NCI-H2171 treated with DMSO at 0.1 percent for 48 hours (cell line): ENCODE measurements at places on chromosomes 12 and 14.
A peak's percentile ranks its signal among the peaks of the same experiment; 100 is the strongest.

GRCh38 chr12:49801141-49802063 is 26.8 kb downstream of the NCKAP5L start:
- DNase-seq: no peak

DNA sequence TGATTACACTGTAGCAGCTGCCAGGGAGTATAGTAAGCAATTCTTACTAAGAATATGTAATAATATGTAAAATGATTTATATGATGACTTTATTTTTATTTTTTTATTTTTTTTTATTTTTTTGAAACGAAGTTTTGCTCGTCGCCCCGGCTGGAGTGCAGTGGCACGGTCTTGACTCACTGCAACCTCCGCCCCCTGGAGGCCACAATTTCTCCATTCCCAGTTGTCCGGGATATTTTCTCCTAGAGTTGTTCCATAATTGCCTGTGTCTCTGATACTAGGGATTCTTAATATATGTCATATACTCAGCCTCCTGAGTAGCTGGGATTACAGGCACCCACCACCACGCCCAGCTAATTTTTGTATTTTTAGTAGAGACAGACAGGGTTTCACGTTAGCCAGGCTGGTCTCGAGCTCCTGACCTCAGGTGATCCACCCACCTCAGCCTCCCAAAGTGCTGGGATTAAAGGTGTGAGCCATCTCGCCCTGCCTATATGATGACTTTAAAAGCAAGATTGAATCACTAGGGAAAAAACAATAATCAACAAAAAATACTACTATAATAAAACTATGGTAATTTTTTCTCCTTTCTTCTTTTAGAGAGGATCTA is 12.2 kb upstream of the ITPR2 start:
- DNase-seq: no peak

DNA sequence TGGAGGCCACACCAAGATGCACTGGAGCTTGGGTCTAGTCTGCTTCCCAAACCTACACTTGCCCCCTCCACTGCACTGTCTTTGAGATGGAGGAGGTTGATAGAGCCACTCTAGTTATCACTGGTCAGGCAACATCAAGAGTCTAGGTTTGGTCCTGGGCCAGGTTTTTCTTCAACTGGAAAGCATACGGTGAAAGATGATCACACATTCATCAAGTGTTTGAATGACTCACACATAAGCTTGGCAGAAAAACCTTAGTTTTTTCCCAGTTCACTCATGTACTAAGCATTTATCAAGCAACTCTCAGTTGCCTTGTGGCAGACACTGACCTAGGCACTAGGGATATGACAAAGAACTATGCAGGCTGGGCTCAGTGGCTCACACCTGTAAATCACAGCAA is 84.5 kb downstream of the PLEKHG3 start:
- peak; percentile 40 for DNase-seq

DNA sequence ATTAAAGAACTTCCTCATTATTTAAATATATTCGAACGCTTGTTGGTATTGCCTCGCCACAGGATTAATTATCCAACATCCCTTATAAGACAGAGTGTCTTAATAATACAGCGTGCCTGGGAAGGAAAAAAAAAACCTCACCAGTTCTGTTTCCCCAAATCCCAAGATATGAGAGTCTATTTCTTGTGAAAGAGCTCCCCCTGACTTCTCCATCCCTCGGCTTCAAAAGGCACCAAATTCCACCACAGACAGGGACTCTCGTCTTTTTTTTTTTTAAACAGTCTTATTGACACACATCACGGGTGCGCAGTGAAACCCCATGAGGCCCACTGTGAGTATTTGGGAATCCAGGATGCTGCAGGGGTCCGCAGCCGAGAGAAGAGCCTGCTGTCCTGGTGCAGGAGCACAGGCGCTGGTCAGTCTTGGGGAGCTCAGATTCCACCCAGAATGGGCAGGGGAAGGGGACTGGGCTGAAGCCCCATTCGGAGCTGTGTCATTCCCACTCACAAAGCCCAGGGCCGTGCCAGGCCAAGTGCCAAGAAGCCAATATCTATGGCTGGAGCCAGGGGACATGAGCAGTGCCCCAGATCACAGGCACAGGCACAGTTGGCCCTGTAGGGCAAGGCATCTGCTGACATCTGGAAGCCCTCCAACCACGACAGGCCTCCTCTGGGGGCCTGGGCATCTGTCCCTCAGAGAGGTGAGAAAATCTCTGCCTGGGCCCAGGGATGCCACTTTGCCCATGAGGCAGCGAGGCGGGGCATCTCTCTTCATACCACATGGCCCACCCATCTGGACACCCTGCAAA is 71.9 kb downstream of the BCL11B start:
- DNase-seq: peak; percentile 69

- DNase-seq: no peak
Observed at GRCh38 chr12:131587565-131587964, 123.3 kb upstream of the SFSWAP start.

- DNase-seq: no peak
Observed at GRCh38 chr12:107415834-107416233, 269.8 kb upstream of the PWP1 start.

DNA sequence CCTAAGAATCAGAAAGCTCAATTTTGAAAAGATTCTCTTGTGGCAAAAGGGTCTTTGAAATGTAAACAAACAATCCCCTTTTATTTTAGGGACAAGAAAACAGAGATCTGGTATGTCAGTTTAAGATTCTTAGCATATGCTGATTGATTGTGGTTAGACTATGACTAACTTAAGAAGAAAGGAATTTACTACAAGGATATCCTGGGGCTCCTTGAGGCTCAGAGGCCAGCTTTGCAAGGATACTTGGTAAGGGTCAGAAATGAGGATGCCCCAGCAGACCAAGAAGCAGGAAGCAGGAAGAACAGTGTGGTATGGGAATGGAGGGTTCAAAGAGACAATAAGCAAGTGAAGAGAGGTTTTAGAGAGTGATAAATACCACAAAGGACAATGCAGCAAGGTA is 474.6 kb downstream of the ETNK1 start:
- no peak for DNase-seq

- no peak for DNase-seq
Observed at GRCh38 chr12:89932954-89933353, 224.3 kb upstream of the ATP2B1 start.

DNA sequence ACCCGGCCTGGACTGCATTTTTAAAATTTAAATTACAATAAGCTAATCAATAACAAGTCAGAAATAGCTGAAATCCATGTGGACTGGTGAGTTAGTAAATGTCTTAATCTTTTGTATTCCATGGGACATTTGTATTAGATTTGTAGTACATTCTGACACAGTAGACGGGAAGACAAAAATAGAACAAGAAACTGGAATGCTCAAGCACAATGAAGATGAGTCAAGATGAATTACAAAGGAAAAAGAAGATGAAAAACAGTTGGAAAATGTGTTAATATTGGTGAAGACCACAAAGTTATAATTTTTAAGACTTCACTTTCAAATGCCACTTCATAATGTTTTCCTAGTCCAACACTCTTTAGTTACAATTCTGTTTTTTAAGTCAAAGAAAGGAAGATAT is 97.8 kb upstream of the FERMT2 start:
- no peak for DNase-seq

GRCh38 chr12:81758421-81759189 is 545 bp downstream of the PPFIA2 start:
- peak; percentile 84 for DNase-seq

GRCh38 chr14:39426605-39427004 is 5.6 kb downstream of the FBXO33 start:
- DNase-seq: peak; percentile 44

- DNase-seq: no peak
Observed at GRCh38 chr12:128949086-128949485, 95.8 kb downstream of the GLT1D1 start.

DNA sequence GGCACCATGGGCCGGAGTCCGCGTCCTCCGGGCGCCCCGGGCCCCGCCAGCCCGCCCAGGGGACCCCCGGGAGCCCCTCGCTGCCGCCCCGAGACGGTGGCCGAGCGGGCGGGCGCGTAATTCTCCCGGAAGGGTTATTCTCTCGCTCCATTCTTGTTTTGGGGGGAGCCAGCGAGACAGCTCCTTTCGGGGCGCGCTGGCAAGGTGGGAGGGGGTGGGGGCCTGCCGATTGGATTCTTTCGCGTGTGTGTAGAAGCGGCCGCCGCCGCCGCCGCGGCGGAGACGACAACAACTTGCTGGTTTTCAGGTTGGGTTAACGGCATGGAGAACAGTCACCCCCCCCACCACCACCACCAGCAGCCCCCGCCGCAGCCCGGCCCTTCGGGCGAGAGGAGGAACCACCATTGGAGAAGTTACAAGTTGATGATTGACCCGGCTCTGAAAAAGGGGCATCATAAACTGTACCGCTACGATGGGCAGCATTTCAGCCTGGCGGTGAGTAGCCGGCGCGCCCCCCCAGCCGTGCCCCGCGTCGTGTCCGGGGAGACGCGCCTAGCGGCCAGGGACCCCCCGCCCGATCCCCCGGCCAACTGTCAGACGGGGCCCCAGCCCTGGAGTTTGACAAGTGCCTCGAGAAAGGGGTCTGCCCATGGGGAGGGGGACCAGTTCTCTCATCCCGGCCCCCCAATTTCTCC is 755 bp downstream of the SETD1B start:
- DNase-seq: no peak

GRCh38 chr14:75011356-75011994 is 8.8 kb downstream of the EIF2B2 start:
- no peak for DNase-seq

DNA sequence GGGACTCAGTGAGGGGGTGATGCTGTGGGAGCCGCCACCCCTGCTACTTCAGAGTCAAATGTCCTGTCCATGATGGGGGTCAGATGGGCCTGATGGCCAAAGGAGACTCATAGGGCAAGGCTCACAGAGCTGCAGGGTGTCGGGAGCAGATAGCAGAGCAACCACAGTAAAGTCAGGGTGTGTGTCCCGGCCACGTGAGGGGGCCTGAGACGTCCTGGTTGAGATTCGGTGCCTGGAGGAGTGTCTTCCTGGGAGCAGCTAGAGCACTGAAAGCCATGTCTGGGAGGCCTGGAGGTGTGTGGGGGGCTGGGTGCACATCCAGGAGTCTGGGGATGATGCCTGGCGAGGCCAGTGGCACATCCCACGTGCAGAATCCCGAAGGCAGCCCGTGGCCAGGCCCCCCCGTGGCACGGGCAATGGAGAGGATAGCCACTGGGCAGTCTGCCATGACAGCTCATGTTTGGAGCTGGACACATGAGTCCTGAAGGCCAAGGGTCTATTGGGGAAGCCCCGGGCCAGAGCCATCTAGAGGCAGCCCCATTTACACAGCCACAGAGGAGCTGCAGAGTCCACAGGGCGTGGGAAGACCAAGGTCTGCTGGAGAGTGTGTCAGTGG is 308.0 kb upstream of the SFSWAP start:
- DNase-seq: no peak

DNA sequence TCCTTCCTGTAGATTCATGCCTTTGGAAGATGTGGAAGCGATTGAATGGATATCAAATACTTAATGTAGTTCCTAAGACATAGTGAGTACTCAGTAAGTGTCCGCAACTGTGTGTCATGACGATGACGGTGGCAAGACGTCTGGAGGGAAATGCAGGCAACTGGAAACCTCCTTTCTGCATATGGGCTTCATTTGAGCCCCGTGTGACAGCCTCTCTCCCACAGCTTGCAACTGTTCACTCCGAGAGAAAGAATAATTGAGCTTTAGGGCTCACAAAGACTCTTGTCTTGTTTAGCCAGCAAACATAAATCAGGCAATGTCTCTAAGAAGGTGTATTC is 6.9 kb downstream of the CFAP251 start:
- peak; percentile 52 for DNase-seq

DNA sequence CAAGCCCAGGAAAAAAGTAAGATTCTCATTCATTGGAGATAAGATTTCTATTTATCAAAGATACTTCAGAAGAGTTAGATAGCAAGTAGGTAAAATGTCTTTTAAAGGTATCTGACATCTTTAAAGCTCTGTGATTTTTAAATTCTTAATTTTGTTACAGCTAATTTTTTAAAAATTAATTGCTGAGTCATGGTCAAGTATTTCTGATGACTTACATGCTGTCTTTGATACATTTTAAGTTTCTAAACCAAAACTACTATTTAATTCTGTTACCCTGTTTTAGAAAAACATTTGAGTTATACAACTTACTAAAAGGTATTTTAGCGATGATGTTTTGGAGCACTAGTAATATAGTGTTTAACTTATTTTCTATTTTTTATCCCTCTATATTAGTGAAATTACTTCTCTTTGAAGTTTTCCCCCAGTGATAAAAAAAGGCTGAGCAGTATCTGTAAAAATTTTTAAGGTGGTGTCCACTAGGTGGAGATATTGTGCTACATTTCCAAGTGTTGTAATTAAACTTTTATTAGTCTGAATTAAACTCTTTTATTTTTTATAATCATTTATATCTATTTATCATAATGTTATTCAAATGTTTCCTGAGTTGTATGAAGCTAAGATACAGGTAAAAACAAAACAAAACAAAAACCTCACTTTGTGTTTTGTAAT is 11.5 kb downstream of the ALG10 start:
- DNase-seq: peak; percentile 24

DNA sequence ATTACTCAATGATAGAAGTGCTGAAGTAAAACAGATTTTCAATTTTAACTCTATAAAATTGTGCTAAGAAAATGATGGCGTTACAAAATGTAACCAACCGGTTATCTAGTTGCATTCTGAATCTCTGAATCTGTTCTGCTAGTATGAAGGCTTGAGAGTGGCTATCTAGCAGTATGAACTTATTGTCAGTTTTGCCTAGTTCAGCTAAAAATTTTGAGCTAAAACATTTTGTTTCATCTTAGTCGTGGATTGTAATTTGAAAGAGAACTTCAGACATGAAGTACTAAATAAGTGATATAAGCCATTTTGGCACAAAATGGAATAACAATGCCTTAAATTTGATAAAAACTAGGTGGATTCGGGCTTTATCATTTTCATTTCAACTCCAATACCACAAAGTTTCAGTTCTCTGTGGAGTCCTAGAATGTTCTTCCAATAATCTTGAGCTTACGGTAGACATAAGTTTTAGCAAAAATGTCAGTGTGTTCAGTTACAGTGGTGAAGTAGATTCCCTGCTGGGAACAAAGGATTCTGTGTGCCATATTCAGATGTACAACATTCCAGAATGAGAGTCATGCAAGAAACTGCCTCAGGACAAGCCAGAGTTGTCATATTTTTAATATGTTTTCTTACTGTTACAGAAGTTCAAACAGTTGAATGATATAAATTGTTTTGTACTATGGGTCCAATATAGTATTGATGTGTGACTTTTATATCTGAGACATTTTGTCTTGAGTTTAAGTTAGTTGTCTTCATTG is 28.1 kb downstream of the ATP6V1D start:
- DNase-seq: no peak

DNA sequence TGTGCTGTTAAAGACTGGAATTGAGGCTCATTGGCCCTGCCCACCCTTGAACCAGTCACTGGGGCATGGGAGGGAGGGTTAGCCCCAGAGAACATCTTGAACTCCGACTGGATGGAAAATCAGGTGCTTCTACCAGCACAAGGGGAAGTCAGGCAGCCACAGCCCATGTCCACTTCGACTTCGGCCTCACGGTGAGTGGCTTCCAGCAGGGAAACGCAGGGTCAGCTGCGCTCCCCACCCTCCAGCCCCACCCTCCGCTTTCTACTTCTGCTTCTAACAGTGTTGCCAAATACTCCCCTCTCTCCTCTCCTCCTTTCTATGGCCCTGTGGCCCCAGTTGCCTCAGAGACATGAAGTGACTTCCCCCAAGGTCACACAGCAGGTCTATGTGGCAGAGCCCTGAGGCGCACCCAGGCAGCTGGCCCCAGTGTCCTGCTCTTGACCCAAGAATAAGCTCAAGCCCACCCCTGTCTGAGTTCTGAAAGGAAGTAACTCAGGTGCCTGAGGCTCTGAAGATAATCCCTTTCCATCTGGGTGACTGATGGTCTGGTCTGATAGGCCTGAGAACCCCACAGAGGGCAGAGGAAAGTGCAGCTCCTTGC is 11.9 kb upstream of the SH2B3 start:
- no peak for DNase-seq

- no peak for DNase-seq
Observed at GRCh38 chr12:116150452-116150851, 127.0 kb downstream of the MED13L start.
